Upper lobe of right lung (tissue), 1 donor: ENCODE measurements at places on chromosomes 4 and X. TPM values are rescaled to one million over a fixed set of nuclear protein-coding genes. Genes with fewer than 3 reads are reported as not detected.

- DNase-seq = no peak
Observed at GRCh38 chr4:121243485-121243884, 79.4 kb upstream of the TNIP3 start.

Gene AIFM1
- 23.2 TPM for total RNA-seq

Gene HSD17B10
- 46.7 TPM for total RNA-seq

Gene MTNR1A
- not detected for total RNA-seq

DNA sequence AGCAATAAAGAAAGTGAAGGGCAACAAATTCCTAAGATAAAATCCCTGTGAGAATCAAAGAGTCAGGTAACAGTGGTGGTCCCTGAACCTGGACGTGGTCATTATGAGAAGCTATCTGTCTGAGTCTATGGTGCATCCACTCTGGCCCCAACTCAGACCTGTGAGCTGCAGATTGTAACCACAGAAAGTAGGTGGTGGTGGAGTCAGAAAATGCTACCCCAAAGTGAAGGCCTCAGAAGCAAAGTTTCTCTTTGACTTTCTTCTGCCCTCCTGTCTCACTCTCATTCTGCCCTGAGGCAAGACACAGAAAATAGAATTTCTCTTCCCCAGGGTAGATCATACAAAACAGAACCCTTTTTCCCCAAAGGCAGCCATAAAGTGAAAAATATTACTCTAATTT, 84.1 kb upstream of the NEIL3 start:
- no peak for DNase-seq

Gene RWDD4
- total RNA-seq = 15.7 TPM

GRCh38 chrX:39161611-39162255, 360.5 kb downstream of the MID1IP1 start:
- DNase-seq = no peak

GRCh38 chrX:49165901-49166881, 3.6 kb downstream of the MAGIX start:
- DNase-seq = peak; percentile 87

GRCh38 chr4:75741027-75741426, 16.6 kb downstream of the USO1 start:
- DNase-seq = no peak

DNA sequence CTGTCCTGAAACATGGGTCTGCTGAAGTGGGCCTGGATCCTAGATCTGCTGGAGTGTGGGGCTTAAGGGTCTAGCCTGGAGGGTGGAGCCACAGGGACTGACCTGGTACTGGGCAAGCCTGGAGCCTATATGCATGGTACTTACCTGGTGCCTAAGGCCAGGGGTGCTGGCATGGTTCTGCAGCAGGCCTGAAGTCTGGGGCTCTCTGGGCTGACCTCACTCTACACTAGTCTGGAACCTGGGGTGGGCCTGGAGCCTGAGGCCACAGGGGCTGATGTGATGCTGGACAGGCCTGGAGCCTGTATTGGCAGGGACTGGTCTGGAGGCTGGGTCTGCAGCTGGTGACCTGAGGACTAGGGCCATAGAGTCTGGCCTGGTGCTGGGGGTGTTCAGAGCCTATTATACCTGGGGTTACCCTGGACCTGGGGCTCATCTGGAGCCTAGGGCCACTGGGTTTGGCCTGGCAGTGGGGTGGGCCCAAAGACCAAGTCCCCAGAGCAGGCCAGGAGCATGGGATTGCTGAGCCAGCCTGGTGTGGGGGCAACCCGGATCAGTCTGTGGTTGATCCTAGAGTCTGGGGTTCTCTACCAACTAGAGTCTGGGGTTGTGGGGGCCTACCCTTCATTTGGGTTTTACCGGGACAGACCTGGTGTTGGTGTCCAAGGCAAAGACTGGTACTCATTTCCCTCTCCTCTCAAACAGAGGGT, 179.6 kb downstream of the SLC4A4 start:
- peak; percentile 42 for DNase-seq

GRCh38 chr4:55727746-55728145, 91.6 kb upstream of the NMU start:
- no peak for DNase-seq

- DNase-seq = no peak
Observed at GRCh38 chr4:40228497-40229365, 31.9 kb downstream of the RHOH start.

DNA sequence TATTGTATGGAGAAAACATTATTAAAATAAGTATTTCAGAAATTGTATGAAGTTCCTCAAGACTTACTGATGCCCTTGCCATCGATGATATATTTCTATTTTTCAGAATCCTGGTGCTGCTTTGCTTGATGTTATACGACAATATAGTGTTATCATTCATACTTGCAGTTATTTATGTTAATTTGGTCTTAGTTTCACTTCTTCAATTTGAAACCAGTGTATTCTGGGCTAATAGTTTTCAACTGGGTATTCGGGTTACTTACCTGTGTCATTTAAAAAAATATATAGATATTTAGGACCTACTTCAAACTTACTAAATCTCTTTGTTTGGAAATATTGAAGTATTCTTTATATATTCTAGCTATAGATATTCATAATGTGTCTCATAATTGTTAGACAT, 1414.7 kb downstream of the C4orf33 start:
- no peak for DNase-seq

DNA sequence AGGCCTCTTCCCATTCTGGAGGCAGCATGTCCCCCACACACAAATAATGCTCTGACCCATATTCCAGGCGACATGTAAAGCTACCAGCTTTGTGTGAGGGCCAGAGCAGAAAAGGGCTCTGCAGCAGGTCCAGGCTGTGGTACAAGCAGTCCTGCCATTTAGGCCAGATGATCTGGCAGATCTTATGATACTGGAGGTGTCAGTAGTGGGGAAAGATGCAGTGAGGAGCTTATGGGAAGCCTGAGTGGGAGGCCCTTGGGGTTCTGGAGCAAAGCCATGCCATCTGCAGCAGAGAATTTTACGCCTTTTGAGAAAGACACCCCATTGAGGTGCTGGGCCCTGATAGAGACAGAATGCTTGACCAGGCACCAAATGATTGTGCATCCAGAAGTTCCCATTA, 7.7 kb downstream of the SYN1 start:
- DNase-seq = no peak

- DNase-seq = no peak
Observed at GRCh38 chr4:90572996-90573395, 445.8 kb downstream of the CCSER1 start.

- no peak for DNase-seq
Observed at GRCh38 chr4:24070117-24070516, 180.3 kb upstream of the PPARGC1A start.

- no peak for DNase-seq
Observed at GRCh38 chrX:70176938-70177533, at the start of gene DGAT2L6. Gene DGAT2L6 (plus strand): TSS chrX:70177483. CDS start chrX:70177583, 100 bp downstream.
